ENCODE measurements at places on chromosomes 6 and 20.

DNA sequence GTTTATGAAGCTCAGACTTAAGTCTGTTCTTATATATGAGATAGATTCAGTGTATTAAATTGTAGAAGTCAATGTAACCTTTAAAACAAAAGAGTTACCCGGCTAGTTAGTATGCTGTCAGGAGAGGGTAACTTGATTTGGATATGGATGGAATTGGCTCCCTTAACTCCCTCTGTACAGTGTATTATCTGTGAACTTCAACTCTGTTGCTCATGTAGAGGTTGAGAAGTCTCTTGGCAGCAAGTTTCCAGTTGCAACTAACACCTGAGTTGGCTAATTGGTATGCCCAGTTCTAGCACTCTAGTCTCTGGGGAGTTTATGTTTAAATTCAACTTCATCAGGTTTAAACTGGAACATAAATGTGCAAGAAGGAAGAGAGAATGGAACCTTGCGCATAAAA, 111.0 kb downstream of the NCOA3 start:
- no peak for DNase-seq

DNA sequence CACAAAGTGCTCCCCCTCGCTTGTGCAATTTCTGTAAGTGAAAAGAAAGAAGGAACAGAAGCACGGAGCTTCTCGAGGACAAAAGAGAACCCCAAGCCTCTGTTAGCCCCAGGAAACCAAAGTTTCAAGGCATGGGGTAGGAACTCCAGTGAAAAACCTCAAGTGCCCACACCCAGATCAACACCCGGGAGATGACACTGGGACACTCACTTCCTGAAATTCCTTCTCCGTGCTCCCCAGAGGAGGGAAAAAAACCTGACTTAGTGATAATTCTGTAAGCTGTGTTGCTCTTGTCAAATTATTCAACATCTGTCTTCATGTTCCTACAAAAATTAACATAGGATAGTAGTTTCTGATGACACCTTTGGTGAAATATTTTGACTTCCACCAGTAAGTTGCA, 4.6 kb downstream of the MDGA1 start:
- DNase-seq = no peak

DNA sequence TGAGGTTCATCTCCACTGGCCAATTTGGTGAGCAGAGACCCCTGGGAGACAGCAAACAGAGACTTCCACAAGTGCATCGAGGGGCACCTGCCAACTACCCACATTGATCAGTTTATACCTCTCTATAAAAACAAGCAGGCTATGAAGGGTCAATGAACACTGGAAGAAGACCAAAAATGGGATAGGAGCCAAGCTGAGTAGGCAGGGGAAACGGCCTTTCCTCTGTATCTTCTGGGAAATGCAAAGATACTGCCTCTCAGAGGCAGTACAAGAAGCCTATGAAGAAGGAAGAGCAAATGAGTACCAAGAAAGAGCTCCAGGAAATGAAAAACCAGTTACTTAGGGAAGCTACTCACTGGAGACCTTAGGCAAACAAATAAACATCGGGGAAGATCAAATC, 247.7 kb downstream of the GMDS start:
- no peak for DNase-seq

DNA sequence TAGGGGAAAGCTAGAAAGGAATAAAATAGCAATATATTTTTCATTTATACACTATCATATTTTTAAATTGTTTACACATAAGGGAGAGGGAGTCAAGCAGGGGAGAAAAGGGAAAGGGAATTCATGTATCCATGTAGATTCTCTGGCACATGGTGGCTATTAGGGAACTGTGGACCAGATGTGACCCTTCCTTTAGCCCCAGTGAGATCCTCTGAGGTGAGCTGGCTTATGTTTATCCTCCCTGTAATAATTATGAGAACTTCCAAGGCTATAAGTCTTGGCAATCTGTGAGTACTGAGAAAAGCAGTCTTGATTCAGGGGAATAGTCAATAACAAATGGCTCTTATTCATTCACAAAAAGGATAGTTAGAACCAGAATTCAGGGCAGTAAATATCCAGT, 42.6 kb downstream of the TSBP1 start:
- no peak for DNase-seq

DNA sequence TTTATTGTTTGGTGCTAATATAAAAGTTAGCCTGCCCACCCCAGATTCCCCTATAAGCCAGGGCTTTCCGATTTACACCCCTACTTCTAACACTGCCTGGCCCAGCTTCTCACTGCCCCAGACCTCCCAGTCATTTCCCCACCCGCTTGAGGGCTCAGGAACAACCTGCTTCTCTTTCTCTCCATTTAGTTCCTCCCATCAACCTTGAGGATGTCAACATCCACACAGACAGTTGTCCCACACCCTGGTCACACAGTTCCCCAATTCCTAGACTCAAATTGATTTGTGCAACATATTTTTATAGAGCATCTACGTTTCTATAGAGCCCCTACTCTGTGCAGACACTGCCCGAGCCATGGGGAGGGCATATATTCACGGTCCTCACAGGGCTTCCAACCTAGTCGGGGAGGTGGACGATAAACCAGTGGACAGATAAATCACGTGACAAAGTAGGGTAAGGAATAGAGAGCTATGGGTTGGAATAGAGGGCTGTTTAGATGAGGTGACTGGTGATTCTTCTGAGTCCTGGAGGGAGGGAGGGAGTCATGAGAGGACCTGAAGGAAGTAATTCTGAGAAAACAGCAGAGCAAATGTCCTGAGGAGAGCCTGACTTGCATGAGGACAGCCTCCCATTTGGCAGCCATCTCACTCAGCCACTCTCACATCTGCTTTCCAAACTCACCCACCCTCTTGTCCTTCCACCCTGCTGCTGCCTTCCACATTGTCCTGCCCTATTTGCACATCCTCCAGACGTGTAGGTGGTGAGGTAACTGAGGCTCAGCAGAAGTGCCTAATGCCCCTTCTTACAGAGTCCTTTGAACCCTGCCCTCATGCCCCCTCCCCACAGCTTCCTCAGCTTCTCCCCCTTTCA, 6.3 kb downstream of the GABRR2 start:
- no peak for DNase-seq

DNA sequence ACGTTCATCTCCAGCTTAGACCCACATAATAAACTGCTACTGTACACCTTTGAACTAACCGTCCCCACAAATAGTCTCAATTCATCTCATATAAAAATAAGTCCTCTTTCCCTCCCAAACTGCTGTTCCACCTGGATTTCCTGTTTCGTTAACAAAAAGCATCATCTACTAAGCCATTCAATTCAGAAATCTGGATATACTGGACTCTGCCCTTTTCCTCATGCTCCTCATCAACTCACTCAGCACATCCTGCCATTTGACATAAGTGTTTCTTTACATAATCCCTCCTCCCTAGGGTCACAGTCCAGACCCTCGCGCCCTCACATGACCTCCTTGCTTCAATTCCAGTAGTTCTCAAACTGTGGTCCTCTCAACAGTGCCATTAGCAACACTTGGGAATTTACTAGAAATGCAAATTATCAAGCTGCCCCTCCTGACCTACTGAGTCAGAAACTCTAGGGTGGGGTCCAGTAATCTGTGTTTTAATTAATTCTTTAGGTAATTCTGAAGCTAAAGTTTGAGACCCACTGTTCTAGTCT, 4.5 kb downstream of the MKKS start:
- no peak for DNase-seq

DNA sequence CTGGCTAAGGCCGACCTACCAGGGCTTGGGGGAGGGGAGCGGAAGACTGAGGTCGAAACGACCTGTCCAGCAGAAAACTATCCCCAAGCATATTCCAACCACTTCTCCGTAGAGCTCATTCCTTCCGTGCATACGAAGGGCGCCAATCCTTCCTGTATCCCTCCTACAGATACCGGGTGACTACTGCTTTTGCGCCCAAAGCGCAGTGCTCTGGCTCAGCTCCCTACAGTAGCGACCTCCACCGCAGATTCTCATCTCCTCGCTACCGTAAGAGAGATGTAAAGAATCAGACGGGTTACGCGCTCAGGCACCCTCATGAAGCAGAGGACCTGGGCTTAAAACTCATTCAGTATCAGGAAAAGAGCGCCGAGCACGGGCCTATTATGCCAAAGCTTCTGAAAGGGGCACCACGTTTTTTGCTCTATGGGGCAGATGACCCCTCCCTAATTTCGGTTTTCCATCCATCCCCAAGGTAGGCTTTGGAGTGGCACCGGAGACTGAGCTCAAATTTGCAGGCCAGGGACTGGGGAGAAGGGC, 563 bp upstream of the NNAT start:
- DNase-seq = no peak

GRCh38 chr20:39800111-39800510, 838.0 kb downstream of the DHX35 start:
- no peak for DNase-seq

DNA sequence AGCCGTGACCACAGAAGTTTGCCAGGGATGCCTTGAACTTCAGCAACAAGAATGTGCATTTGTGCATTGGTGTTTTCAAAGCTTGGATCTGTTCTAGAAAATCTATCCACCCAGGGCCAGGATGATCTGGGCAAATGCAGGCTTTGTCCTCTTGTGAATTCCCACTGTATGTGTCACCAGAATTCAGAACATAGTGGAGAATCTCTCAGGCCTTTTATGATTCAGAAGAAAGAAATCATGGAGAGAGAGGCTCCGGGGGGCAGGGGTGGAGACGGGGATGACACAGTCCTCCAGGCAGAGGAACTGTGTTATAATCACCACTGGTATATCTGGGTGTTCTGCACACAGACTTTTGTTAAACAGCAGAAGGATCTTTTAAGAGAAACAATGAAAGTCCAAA, 304.1 kb downstream of the CDH4 start:
- no peak for DNase-seq

DNA sequence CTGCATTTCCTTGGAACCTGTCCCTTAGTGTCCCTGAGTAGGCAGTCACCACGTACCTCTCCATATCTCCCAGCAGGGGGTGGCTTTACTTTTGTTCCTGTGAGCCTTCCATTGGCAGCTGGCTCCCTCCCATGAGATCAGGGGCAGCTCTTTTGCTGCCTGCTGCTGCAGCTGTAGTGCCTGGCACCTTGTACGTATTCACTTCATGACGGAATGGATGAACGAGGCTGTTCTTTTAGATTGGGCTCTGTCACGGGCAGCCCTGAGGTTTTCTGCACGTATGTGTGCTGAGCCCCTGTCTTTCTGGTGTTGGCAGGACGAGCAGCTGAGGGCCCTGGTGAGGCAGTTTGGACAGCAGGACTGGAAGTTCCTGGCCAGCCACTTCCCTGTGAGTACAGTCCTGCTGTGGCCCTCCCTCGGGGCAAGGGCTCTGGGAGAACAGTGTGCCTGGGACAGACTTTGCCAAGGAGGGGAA, 14.6 kb downstream of the MYBL2 start:
- no peak for DNase-seq

DNA sequence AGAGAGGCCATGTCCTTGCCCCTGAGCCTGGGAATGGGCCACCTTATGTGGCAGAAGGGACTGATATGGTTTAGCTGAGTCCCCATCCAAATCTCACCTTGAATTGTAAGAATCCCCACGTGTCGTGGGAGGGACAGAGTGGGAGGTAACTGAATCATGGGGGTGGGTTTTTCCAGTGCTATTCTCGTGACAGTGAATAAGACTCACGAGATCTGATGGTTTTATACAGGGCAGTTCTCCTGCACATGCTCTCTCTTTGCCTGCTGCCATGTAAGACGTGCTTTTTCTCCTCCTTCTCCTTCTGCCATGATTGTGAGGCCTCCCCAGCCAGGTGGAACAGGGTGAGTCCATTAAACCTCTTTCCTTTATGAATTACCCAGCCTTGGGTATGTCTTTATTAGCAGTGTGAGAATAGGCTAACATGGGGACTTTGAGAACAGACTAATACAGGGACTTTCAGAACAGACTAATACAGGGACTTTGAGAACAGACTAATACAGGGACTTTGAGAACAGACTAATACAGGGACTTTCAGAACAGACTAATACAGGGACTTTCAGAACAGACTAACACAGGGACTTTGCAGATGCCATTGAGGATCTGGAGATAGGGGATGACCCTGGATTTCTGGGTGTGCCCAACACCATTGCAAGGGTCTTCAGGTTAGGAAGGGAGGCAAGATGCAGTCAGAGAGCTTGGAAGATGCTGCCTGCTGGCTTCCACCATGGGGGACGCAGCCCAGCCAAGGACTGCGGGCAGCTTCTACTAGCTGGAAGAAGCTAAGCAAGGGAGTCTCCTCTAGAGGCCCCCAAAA, 86.9 kb downstream of the RAMACL start:
- no peak for DNase-seq

DNA sequence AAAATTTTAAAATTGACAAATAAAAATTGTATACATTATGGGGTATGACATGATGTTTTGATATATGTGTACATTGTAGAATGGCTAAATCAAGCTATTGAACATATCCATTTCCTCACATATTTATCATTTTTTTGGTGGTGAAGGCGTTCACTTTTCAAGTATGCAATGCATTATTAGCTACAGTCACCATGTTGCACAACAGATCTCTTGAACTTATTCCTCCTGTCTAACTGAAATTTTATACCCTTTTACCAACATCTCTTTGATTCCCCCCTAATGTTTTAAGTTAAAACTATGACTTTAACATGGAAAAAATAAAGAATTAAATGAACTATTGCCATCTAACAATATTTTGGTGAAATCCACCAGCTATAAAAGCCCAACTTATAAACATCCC, 65.2 kb upstream of the UST start:
- no peak for DNase-seq

DNA sequence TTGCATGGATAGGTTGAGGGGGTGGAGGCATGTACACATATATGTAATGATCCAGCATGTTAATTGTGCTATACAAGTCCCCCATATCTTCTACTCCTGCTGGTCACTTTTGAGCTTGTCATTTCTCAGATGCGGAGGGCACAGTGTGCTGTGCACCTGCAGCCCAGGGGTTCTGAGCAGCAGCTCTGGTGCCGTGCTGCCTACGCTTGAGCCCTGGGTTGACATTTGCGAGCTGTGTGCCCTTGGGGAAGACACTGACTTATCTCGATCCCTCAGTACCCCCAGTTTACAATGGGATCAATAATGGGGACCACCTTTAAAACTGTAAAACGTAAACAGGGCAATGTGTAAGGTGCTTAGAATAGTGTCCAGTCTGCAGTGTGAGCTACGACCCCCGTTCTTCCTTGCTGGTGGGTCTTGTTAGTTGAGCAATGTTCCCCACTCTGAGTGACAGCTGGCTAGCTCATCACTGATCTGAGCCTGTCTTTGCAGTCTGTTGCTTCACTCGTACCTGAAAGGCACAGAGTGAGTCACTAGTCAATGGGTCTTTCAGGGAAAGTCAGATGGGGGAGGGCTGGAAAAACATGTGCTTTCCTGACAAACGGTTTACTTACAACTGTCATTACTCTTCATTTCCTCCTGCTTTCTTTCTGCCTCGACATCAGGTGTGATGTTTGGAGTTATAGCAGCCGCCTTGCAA, 91.7 kb downstream of the SLC2A10 start:
- no peak for DNase-seq

All from neural crest cell (in vitro differentiated cells).